ENCODE measurements at places on chromosomes 1 and 21. TPM values are rescaled to one million over a fixed set of nuclear protein-coding genes. Genes with fewer than 3 reads are reported as not detected.
A peak's percentile ranks its signal among the peaks of the same experiment; 100 is the strongest.

DNA sequence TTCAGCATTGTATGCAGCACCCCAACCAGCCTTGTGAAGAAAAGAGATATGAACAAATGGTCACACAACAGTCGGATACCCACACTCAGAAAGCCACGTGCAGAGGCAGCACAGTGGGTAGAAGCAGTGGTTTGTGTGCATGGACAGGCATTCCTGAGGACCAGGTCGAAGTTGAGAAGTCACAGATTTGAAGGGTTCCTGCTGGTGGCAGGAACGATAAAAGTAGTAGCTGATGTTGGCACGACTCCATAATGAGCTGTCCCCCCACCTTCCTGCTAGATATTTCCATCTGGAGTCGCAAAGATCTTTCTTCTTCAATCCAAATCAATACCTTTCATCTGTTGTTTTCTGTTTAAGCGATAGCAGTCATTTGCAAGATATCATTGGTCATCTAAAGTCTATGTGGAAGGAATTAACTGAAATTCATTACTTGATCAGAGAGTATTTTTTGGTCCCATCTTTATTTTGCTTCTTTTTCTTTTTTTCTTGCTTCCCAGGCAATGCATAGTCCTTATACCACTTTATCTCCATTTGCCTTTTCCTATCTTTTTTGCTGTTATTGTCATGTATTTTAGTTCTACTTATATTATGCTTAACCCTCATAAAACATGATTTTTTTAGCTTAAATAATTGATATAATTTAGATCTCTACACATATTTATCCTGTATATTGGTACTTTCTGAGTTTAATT, 176.4 kb downstream of the DHRS3 start:
- no peak overlapping the region for H3K4me3 ChIP-seq
- H3K36me3 ChIP-seq, result no peaks in the 10 kb centered on the region

DNA sequence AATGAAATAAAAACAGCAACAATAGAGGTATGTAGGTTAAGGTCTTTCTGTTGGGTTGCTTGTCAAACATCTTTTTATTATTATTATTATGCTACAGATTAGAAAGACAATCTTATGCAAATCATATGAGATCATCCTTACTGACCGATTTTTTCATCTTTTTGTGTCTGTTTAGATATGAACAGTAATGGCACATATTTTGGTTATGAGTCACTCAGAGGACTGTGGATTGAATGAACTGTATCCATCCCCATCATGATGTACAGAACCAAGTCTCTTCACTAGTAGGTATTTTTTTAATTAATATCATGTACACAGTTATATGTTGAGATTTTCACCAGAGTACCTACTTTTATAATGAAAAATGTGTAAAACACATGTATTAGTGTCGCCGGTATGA, 159.1 kb downstream of the CHRM3 start:
- no peaks in the 10 kb centered on the region for H3K4me1 ChIP-seq
- DNase-seq, result no peak
- no peaks in the 10 kb centered on the region for H3K36me3 ChIP-seq
- no peak overlapping the region for H3K4me3 ChIP-seq
- H3K27me3 ChIP-seq, result no peaks in the 10 kb centered on the region
- no peak overlapping the region for H3K27ac ChIP-seq

DNA sequence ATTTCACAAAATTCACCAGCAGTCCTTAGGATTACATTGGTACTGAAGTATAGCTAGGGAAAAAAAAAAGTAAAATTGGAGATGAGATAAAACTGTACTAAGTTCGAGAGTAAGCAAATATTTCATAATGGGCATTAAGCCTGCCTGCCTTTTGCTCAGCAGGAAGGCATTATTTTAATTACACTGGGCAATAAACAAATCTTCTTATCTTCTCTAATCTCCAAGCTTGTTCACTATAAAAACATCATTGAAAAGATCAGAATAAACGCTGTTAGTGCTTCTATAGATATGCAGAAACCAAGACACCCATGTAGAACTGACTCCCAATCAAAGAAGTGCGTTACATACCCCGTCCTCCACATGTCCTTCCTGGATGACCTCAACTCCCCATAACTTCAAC, 174.2 kb upstream of the CHODL start:
- no peak overlapping the region for H3K4me3 ChIP-seq
- DNase-seq, result no peak
- no peaks in the 10 kb centered on the region for H3K27me3 ChIP-seq
- no peak overlapping the region for H3K27ac ChIP-seq
- no peaks in the 10 kb centered on the region for H3K36me3 ChIP-seq
- H3K4me1 ChIP-seq, result no peaks in the 10 kb centered on the region

GRCh38 chr1:29698033-29698432, 461.7 kb downstream of the PTPRU start:
- H3K4me3 ChIP-seq, result no peak overlapping the region
- H3K27me3 ChIP-seq, result no peaks in the 10 kb centered on the region
- H3K36me3 ChIP-seq, result no peaks in the 10 kb centered on the region
- no peaks in the 10 kb centered on the region for H3K4me1 ChIP-seq
- no peak overlapping the region for H3K27ac ChIP-seq

GRCh38 chr1:38613996-38614395, 245.6 kb downstream of the RRAGC start:
- no peak overlapping the region for H3K4me3 ChIP-seq
- no peaks in the 10 kb centered on the region for H3K27me3 ChIP-seq
- no peaks in the 10 kb centered on the region for H3K4me1 ChIP-seq
- no peak overlapping the region for H3K27ac ChIP-seq
- DNase-seq, result no peak

GRCh38 chr1:45687754-45688740, at the start of gene TMEM69:
Gene TMEM69, plus strand, starts transcription at chr1:45688181. Its CDS starts 2,888 bp downstream, at chr1:45691069.
- peaks cover 28% of the 10 kb centered on the region for H3K36me3 ChIP-seq
- H3K27me3 ChIP-seq, result no peaks in the 10 kb centered on the region
- peak; percentile 85 for DNase-seq
- H3K27ac ChIP-seq, result peak within 1 kb of the TSS; percentile 95
- H3K4me1 ChIP-seq, result peaks cover 54% of the 10 kb centered on the region
- H3K4me3 ChIP-seq, result peak within 1 kb of the TSS; percentile 93

- H3K4me3 ChIP-seq, result no peak overlapping the region
Measured at GRCh38 chr1:202018468-202019234, 8.3 kb downstream of the ELF3 start.

DNA sequence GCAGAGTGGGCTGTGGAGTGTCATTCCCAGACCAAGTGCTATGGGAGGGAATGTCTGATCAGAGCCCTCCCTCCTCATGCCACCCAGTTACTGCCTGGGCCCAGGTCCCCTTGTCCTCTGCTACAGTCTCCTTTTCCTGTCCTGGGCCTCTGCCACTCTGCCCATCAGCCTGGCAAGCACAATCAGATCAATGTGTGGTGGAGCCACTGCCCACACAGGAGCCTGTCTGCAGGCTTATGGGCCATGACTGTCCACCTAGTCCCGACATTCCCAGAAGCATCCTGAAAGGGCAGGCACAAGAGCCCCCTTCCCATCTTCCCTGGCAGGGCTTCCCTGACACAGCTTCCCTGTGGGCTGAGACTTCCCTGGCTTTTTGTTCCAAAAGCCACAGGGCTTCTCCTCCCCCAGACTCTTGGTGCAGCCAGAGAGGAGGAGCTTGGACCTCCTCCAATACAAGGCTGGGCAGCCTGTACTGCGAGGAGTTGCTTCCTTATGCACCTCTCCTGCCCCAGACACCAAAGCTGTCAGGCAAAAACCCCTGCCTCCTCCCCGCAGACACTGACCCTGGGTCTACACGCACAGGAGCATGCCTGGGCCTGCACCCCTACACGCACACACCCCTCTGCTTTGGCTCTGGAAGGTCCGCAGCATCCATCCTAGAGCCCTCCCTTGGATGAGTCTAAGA, 29.2 kb upstream of the CNTN2 start:
- no peak overlapping the region for H3K4me3 ChIP-seq
- H3K27ac ChIP-seq, result no peak overlapping the region
- DNase-seq, result no peak
- no peaks in the 10 kb centered on the region for H3K27me3 ChIP-seq
- no peaks in the 10 kb centered on the region for H3K4me1 ChIP-seq
- H3K36me3 ChIP-seq, result no peaks in the 10 kb centered on the region

GRCh38 chr1:204343802-204344201, 15.9 kb downstream of the PLEKHA6 start:
- no peaks in the 10 kb centered on the region for H3K36me3 ChIP-seq
- H3K27me3 ChIP-seq, result no peaks in the 10 kb centered on the region
- H3K4me1 ChIP-seq, result no peaks in the 10 kb centered on the region
- no peak overlapping the region for H3K27ac ChIP-seq
- no peak for DNase-seq

DNA sequence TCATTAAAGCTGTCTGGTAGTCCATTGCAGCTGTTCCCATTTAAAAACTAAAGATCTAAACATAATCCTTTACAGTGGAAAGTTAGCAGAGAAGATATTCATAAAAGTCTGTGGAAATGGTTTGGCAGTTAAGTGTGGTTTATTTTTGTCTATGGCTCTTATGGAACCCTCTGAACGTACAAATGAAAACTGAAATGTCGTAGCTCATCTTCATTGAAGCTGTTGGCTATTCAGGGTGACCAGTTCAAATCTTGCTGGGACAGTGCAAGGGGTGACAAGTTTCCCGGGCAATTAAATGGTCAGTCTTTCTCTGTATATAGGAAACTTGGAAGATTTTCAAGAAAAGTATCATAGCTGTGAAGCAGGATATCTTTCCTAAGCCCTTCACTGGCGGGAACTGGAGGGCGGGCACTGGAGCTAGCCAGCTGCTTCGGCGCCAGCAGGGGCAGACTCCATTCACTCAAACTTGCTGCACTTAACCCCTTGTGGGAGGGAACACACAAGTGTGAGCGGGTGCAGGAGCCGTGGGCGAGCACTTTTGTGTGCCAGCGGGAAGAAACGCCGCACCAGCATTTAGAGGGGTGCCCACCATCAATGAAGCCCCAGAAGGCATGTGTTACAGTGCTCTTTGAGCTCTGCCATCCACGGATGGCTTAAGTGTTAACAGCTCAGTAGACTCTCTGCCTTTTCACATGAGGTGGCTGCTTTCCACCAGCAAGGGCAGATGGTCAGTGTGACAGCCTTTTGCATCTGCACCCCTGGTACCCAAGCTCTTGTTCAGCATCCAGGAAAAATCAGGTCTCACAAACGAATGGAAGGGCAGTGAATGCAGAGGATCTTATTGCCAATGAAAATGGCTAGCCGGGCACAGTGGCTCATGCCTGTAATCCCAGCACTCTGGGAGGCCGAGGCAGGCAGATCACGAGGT, 232.1 kb upstream of the KAZN start:
- DNase-seq, result no peak
- no peak overlapping the region for H3K27ac ChIP-seq
- H3K4me1 ChIP-seq, result no peaks in the 10 kb centered on the region
- no peak overlapping the region for H3K4me3 ChIP-seq
- no peaks in the 10 kb centered on the region for H3K36me3 ChIP-seq

GRCh38 chr1:29478879-29479278, 242.6 kb downstream of the PTPRU start:
- H3K4me3 ChIP-seq, result no peak overlapping the region
- no peaks in the 10 kb centered on the region for H3K36me3 ChIP-seq

- peaks cover 96% of the 10 kb centered on the region for H3K36me3 ChIP-seq
- H3K27ac ChIP-seq, result no peak overlapping the region
- H3K27me3 ChIP-seq, result no peaks in the 10 kb centered on the region
- H3K4me3 ChIP-seq, result no peak overlapping the region
Measured at GRCh38 chr21:46213620-46214286, 14.8 kb downstream of the LSS start.

- no peak overlapping the region for H3K27ac ChIP-seq
- no peak for DNase-seq
- H3K4me1 ChIP-seq, result peaks cover 11% of the 10 kb centered on the region
- no peak overlapping the region for H3K4me3 ChIP-seq
Measured at GRCh38 chr1:60573121-60573520, 499.6 kb upstream of the C1orf87 start.

Gene CD84
- total RNA-seq, result 50.3 TPM

Gene SPATA1
- 1.9 TPM for total RNA-seq

Gene AJAP1
- total RNA-seq, result 13.3 TPM

Gene ST6GALNAC5
- total RNA-seq, result 1.6 TPM

Gene CLEC20A
- not detected for total RNA-seq

Gene PROK1
- total RNA-seq, result 0.61 TPM

Gene DIRAS3
- 1.3 TPM for total RNA-seq

Gene DYRK3
- total RNA-seq, result 2.9 TPM
